ENCODE measurements at places on chromosomes 11 and 22.

GRCh38 chr11:124841840-124842239, 23.4 kb upstream of the ROBO3 start:
- DNase-seq = no peak
- H3K4me3 ChIP-seq = no peak overlapping the region
- peaks cover 16% of the 10 kb centered on the region for H3K4me1 ChIP-seq
- no peak overlapping the region for H3K27ac ChIP-seq
- H3K27me3 ChIP-seq = peaks cover 70% of the 10 kb centered on the region

GRCh38 chr11:250274-250673, 13.5 kb downstream of the PSMD13 start:
- H3K27me3 ChIP-seq = no peaks in the 10 kb centered on the region
- peak overlapping the region; percentile 86 for H3K27ac ChIP-seq
- H3K36me3 ChIP-seq = peaks cover 35% of the 10 kb centered on the region
- no peak for DNase-seq

DNA sequence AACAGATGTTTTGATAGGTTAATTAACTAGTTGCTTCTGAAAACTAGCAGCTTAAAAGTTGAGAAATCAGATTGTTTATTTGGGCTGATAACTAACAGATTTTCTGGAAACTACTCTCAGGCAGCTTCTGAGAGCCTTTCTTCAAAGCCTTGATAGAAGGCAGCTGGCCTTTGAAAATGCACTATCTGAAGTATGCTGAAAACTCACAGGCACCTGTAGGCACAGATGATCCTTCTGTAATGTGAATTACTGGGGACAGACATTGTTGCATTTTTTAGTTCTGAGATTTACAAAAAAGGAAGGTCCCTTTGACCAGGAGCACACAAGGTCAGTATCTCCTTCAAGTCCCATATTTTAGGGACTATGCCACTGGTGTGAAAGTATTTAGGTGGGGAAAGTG, 460.8 kb upstream of the CNTN5 start:
- H3K4me3 ChIP-seq = no peak overlapping the region
- no peaks in the 10 kb centered on the region for H3K36me3 ChIP-seq

DNA sequence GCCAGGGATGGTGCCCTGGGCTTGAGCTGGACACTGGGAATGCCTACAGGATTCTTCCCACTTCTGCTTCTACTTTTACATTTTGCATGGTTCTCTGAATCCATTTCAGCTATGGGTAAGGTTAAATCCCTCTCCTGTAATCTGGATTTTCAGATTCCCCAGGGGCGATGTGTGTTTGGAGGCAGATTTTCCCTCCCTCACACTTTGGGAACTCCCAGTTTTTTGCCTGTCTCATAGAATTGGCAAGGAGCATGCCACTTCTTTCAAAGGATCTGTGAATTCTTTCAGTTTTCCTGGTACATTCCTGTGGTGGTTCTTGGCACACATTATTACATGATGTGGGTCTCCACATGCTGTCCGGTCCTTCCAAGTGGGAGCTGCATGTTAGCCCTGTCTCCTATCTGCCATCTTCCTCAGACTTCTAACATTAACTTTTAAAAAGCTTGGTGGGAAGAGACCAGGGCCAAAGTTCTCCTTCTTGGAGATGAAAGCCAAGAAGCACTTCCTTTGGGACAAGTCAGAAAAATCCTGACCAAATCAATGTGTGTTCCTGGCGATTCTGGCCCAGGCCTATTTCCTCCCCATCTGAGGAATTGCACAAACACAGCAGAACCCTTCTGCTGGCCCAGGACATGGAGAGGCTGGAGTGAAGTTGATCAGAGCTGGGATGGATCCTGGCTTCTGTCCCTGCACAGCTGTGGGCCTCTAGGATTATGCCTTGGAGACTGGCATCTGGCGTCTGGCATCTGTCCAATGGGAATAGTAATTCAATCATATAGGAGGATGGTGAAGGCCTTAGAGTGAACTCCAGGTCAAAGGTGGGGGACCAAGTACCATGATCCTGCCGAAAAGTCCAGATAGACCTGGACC, 5.4 kb upstream of the APOL2 start:
- H3K4me3 ChIP-seq = no peak overlapping the region
- H3K36me3 ChIP-seq = peaks cover 4% of the 10 kb centered on the region
- H3K27ac ChIP-seq = no peak overlapping the region
- no peak for DNase-seq
- no peaks in the 10 kb centered on the region for H3K27me3 ChIP-seq

GRCh38 chr11:119758291-119758690, 29.3 kb upstream of the NECTIN1 start:
- no peak overlapping the region for H3K4me3 ChIP-seq
- no peaks in the 10 kb centered on the region for H3K4me1 ChIP-seq
- no peaks in the 10 kb centered on the region for H3K36me3 ChIP-seq
- no peak overlapping the region for H3K27ac ChIP-seq
- H3K27me3 ChIP-seq = peaks cover 24% of the 10 kb centered on the region

DNA sequence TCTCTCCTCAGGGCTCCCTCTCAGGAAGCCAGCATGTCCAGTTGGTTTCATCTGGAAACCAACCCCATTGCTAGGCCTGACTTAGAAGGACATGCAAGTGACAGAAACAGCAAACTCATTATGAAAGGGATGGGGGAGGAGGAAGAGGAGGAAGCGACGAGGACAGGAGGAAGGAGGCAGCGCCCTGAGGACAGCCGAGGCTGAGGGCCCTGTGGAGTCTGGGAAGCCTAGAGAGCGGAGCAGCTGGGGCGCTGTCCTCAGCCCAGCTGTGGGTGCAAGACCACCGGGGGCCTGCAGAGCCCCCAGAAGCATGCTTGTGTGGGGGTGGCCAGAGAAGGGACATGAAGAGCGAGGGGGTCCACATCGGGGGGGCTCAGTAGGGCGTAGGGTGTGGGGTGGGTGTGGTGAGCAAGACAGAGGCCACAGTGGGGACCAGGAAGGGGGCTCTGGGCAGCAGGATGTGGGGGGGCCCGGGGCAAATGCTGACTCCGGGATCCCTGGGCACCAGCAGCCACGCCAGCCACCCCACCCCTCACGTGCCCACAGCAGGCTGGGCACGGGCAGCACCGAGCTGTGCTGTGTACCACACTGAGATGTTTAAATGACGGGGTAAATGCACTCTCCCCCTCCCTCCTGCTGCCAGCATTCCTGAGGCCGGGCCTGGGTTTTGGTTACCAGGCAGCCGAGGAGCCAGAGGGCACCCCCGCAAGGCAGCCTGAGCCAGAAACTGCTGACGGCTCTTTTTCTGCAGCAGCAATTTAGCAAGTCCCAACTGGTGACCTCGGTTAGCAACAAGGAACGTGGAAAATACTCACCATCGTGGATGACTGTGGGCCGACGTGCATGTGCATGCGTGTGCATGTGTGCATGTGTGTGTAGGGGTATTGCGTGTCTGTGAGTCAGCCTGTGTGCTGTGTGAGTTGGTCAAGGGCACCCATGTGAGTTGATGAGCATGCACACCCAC, 82.7 kb upstream of the LINC01488 start:
- H3K36me3 ChIP-seq = no peaks in the 10 kb centered on the region
- H3K27me3 ChIP-seq = no peaks in the 10 kb centered on the region

DNA sequence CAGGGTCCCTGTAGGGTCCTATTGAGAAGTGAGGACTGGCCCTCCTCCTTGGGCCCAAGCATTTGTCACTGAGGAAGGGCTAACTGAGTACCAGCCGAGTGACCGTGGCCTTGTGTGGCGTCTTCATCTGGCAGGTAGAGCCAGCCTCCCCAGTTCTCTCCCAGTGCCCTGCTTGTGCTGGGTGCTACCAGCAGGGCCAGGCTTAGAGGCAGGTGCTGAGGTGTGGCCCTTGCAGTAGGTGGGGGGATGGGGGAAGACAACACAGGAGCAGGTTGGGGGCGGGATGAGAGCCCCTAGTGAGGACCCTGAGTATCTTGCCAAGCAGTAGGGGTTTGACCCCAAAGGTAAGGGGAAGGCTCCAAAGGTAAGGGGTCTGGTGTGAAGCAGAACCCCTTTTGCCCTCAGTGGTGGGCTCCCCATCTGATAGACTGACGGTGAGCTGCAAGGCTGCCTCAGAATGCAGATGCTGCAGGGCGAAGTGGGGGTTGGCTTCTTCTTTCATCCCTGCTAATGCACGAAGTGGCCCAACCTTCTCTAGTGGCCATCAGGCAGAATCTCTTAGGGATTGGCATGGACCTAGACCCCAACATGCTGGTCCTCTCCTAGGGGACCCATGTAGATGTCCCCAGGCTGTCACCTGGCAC, 19.6 kb downstream of the CDC45 start:
- no peak for DNase-seq
- H3K27ac ChIP-seq = no peak overlapping the region
- peaks cover 9% of the 10 kb centered on the region for H3K4me1 ChIP-seq
- no peak overlapping the region for H3K4me3 ChIP-seq

DNA sequence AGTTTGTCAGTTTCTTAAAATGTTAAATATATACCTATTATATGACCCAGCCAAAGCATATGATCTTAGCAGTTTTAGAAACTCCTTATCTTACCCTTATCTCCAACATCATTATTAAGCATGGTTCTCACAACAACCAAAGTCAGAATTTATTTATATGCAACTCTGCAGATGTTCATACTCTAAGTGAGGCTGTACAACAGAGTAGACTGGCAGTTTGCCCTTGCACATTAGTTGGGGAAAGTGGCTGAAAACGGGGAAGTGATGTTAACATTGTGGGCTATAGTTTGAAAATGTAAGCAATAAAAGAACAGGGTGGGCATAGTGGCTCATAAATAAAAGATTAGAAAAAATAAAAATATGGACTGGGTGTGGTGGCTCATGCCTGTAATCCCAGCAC, 49.7 kb downstream of the ATG16L2 start:
- no peak overlapping the region for H3K4me3 ChIP-seq
- H3K27me3 ChIP-seq = no peaks in the 10 kb centered on the region
- DNase-seq = no peak
- H3K27ac ChIP-seq = no peak overlapping the region

DNA sequence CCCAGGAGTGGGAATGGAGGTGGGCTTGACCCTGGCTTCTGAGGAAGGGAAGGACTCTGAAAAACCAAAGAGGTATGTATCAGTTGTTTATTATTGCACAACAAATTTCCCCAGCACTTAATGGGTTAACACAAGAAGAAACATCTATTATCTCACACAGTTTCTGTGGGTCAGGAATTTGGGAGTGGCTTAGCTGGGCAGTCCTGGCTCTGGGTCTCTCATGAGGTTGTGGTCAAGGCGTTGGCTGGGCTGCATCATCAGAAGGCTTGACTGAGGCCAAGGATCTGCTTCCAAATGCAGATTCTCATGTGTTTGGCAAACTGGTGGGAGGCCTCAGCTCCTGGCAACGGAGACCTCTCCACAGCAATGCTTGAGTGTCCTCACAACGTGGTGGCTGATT, 17.5 kb upstream of the SMIM38 start:
- H3K36me3 ChIP-seq = peaks cover 2% of the 10 kb centered on the region
- DNase-seq = no peak
- H3K4me3 ChIP-seq = no peak overlapping the region
- H3K27me3 ChIP-seq = no peaks in the 10 kb centered on the region
- H3K27ac ChIP-seq = no peak overlapping the region

GRCh38 chr22:30275625-30276024, 9.0 kb upstream of the OSM start:
- H3K4me3 ChIP-seq = peak overlapping the region; percentile 69
- H3K36me3 ChIP-seq = no peaks in the 10 kb centered on the region
- H3K27me3 ChIP-seq = no peaks in the 10 kb centered on the region
- peaks cover 31% of the 10 kb centered on the region for H3K4me1 ChIP-seq
- H3K27ac ChIP-seq = peak overlapping the region; percentile 85

DNA sequence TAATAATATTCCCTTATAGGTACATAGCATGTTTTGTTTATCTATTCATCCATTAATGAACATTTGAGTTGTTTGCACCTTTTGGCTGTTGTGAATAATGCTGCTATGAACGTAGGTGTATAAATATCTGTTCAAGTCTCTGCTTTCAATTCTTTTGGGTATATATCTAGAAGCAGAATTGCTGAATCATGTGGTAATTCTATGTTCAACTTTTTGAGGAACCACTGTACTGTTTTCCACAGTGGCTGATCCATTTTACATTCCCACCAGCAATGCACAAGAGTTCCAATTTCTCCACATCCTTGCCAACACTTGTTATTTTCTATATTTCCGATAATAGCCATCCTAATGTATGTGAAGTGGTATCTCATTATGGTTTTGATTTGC, 51.2 kb upstream of the CWF19L2 start:
- no peaks in the 10 kb centered on the region for H3K4me1 ChIP-seq
- no peak for DNase-seq
- no peak overlapping the region for H3K27ac ChIP-seq
- peaks cover 78% of the 10 kb centered on the region for H3K36me3 ChIP-seq

DNA sequence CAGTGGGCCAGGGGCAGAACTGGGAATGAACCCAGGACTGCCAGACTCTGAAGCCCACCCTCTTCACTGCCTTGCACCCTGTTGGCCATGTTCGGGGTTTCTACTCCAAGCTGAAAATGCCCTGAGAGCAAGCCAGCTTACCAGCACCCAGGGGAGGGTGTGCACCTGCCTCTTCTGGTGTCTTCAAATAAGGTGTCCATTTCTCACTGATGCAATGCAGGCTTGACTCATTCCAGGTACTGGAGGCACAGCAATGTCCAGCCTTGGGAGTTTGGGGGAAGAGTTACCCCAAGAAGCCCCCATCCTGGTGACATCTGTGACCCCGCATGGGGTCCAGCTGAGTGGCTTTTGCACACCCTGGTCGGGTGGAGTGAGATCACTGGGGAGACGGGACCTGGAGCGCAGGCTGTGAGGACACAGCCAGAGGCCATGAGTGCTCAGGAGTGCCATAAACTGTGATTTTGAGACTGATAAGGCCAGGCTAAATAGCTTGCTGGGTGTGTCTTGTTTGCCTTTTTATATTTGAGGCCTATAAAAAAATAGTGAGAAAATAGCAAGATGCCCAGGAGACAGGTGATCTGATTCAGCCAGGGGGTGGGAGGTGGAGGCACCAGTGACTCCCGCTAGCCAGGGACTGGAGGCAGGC, 4.6 kb upstream of the CERK start:
- H3K4me1 ChIP-seq = peaks cover 14% of the 10 kb centered on the region

DNA sequence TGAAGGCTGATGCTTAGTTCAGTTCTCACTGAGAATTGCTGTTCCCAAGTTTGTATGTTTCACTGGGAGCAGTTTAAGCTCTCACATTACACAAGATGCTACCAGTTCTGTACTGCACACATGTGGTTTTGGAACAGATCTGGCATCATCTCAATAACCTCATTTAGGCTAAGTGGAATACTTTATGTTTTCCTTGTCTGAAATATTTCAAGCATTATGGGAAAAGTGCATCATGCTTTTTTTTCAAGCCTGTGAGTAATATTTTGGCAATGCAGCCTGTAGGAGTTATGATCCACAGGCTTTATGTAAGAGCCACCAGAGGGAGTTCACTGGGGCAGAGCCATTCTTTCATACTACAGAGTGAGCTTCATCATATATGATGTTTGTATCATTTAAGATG, 141.5 kb downstream of the OR4C45 start:
- H3K27ac ChIP-seq = no peak overlapping the region
- no peak for DNase-seq
- H3K27me3 ChIP-seq = no peaks in the 10 kb centered on the region
- H3K36me3 ChIP-seq = peaks cover 2% of the 10 kb centered on the region

Data from naive thymus-derived CD8-positive, alpha-beta T cell (primary cell).